Activated gamma-delta T cell treated with anti-CD3 and anti-CD28 coated beads, Interleukin-2, amount 50 U/mL, for 16 hours (primary cell): ENCODE measurements at places on chromosomes 12 and 14.

DNA sequence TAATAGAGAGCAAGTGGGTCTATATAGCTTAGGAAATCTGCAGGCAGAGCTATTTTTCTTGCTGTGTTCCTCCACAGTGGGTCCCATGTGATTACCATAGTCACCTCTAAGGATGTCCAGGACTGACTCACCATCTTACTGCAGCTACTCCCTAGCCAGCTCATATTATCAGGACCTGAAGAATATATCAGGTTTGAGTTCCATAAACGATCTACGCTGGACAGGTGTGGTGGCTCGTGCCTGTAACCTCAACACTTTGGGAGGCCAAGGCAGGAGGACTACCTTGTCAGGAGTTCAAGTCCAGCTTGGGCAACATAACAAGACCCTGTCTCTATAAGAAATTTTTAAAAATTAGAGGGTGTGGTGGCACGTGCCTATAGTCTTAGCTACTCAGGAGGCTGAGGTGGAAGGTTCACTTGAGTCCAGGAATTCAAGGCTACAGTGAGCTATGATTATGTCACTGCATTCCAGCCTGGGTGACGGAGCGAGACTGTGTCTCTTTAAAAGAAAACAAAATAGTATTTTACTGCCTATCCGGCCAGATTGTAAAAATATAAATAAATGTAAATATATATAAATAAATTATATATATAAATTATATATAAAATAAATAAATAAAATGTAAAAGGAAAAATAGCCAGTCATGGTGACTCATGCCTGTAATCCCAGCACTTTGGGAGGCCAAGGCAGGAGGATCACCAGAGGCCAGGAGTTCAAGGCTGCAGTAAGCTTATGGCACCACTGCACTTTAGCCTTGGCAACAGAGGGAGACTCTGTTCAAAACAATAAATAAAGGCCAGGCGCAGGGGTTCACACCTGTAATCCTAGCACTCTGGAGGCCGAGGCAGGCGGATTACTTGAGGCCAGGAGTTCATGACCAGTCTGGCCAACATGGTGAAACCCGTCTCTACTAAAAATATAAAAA lies 6.9 kb upstream of the SPRYD4 start:
- no peak for DNase-seq

- peak; percentile 65 for DNase-seq
Measured at GRCh38 chr12:57093415-57094207, 4.7 kb downstream of the NAB2 start.

- DNase-seq = no peak
Measured at GRCh38 chr12:97474161-97474560, 11.6 kb downstream of the RMST start.

- no peak for DNase-seq
Measured at GRCh38 chr12:49950273-49951251, at the start of gene AQP2. AQP2 (plus strand) TSS chr12:49950737; CDS start chr12:49950831, 94 bp downstream.

DNA sequence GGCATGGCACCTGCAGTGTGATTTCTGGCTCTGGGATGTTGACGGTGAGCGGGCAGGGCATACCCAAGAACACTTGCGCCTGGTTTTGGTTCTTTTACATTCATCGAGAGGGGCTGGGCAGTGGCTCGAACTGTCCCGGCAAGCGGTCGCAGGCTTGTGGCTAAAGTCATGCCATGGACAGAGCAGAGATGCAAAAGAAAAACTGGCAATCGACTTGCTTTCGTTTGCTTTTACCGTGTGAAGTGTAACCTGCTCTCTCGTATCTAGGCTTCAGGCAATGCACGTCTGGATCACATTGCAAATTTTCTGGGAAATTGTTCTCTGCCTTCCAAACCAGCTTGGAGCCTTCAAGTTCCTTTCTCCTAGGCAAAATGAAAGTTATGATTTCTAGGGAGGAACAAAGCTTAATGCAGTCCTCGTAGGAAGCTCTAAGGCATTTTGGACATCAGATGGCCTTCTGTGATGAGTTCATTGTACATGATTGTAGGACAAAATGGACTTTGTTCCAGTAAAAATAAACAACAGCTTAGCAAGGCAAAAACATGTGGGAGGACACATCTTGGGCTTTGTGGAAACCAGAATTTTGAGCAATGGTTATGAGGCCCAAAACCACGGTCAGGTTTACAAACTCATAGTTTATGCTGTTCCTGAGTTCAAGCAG lies 18.3 kb downstream of the ADGRD1 start:
- no peak for DNase-seq

DNA sequence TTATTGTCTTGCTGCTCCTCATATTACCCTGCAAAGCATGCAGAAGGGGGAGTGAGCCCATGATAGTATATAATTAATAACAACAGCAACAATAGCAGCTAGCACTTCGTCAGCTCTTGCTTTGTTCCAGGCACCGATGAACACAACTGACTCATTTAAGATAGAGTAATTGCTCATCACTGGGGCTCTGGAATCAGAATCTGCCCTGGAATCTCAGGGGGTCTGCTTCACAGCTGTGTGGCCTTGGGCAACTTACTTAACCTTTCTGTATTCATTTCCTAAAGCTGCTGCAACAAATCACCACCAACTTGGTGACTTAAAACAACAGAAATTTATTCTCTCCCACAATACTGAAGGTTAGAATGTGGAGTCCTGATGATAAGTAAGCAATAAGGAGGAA lies 55.0 kb upstream of the PSMC1 start:
- no peak for DNase-seq

DNA sequence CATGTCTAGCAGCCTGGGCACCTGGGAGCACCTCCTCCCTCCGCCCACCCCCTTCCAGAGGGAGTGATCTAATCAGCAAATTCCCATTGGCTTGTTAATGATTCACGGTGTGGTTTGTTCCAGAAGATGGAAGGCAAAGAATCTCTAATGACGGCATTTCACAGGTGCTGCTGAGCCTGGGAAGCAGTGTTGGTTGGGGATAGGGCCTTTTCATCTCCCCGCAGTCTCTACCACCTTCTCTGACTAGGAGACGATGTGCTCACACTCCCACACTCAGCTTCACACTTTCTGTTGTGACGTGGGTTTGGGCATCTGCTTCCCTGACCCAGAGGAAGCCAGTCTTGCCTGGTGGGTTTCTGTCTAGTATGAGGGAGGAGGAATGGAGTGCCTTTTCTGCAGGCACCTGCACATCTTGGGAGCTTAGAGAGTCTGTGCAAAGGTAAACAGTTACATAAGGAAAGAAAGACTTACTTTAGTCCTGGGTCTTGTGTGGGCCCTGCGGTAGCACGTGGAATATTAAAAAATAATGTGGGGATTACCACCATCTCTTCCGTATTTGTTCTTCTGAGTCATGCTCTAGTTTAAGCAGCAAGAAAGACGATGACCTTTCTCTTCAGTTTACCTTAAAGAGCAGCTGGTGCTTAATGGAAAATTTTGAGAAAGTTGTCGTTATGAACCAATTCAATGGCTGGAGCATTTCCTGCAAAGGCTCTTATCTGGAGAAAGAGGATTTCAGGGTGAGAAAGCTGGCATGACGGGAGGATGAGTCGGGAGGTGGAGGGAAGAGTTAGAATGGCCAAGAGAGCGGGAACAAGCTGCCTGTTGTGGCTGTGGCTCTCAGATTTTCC lies 70.6 kb upstream of the ARHGAP5 start:
- DNase-seq = no peak

DNA sequence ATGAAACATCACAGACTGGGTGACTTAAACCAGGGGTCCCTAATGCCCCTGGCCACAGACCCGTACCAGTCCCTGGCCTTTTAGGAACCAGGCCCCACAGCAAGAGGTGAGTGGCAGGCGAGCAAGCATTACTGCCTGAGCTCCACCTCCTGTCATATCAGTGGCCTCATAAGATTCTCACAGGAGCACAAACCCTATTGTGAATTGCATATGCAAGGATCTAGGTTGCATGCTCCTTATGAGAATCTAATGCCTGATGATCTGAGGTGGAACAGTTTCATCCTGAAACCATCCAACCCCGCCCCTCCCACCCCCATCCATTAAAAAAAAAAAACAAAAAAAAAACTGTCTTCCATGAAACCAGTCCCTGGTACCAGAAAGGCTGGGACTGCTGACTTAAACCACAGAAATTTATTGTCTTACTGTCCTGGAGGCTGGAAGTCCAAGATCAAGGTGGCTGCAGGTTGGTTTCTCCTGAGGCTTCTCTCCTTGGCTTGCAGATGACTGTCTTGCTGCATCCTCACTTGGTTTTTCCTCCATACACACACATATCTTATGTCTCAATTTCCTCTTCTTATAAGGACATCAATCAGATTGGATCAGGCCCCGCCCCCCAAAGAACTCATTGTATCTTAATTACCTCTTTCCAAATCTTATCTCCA lies 235.9 kb downstream of the CHST11 start:
- no peak for DNase-seq

GRCh38 chr14:38135106-38135867 lies 72.4 kb upstream of the SSTR1 start:
- no peak for DNase-seq

DNA sequence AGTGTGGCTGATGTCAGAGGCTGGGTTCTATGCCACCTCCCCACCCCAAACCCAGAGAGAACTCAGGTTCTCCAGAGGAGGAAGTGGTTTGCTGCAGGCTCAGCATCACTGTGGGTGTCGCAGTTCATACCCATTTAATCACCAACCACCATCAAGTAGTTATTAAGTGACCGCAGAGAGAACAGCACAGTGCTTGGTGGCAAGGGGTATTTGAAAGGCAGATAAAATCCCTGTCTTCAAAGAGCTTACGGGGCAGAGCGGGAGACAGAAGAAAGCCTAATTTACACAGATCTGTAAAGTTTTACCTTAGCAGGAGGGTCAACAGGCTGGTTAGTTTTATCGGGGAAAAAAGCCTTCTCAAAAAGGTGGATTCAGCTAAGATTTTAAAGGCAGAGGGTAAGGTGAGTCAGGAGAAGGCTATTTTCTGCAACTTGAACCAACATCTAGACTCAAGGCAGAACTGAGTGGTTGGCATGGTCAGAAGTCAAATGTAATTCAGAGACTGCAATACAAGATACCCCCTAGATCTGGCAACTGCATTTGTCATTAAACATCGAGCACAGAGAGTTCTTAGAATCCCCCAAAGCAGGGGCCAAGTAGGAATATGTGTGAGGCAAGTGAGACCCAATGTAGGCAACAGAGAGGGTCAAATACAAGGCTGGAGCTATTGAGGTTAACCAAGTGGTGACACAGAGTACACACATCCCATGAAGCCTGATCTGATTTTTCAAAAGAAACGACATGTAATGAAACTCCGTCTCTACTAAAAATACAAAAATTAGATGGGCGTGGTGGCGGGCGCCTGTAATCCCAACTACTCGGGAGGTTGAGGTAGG lies 13.2 kb downstream of the PXN start:
- DNase-seq = peak; percentile 60

GRCh38 chr12:87185367-87185766 lies 843.8 kb downstream of the C12orf50 start:
- no peak for DNase-seq

GRCh38 chr12:53505086-53505485 lies 2.2 kb downstream of the NPFF start:
- no peak for DNase-seq

- DNase-seq = no peak
Measured at GRCh38 chr12:94222351-94223084, 74.1 kb downstream of the PLXNC1 start.
